Stimulated activated CD8-positive, alpha-beta memory T cell treated with anti-CD3 and anti-CD28 coated beads, Interleukin-7, amount 100 ng/mL, for 1 hour (primary cell): ENCODE measurements at places on chromosomes 2 and 18.

GRCh38 chr2:238487652-238488346 is 61.1 kb downstream of the ASB1 start:
- DNase-seq: no peak

GRCh38 chr2:1493431-1494126 is 80.3 kb downstream of the TPO start:
- no peak for DNase-seq

DNA sequence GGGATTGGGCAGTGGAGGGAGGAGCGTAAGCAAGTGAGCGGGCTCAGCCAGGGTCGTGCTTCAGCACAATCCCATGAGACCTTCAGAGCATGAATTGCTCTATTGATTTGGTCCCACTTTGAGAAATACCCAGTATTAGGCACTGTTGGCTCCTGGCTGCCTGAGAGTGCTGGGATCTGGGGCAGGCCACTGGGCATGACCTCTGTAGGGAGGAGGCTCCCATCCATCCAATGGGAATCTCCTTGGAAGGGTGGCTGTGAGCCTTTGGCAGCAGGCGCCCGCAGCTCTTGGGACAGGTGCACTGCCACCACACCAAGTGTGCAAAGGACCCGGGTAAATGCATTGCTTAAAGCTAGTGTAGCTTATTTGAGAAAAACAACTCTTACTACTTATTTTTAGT is 137.5 kb downstream of the LDLRAD4 start:
- DNase-seq: no peak

DNA sequence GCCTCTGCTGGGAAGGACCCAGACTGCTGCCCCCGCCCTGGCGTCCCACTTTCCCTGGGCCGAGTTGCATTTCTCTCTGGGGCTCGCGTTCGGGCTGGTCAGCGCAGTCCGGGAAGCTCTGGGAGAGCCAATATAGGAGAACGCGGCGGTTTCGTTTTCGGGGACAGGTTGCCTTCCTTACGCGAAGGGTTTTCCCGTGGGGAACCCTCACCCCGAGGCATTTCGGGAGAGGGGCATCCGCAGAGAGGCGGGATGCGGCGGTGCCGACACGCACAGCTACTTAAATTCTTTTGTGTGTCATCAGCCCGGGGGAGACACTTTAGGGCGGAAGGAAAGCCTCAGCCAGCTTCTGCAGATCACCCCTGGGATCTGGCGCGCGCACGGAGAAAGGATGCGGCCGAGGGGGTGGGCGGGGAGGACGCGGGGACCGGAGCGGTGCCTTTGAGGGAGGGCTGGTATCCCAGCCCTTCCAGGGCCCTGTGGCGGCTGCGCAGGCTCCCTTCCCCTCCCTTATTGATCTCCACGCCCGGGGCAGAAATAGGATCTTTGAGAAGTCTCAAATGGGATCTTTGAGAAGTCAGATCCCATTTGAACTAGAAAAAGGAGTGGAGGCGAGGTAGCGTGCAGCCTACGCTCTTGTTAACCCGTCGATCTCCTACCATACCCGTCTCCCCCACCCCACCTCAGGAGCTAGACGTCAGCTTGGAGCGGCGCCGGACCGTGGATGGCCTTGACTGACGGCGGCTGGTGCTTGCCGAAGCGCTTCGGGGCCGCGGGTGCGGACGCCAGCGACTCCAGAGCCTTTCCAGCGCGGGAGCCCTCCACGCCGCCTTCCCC is 1.2 kb downstream of the GATA6 start:
- DNase-seq: no peak

DNA sequence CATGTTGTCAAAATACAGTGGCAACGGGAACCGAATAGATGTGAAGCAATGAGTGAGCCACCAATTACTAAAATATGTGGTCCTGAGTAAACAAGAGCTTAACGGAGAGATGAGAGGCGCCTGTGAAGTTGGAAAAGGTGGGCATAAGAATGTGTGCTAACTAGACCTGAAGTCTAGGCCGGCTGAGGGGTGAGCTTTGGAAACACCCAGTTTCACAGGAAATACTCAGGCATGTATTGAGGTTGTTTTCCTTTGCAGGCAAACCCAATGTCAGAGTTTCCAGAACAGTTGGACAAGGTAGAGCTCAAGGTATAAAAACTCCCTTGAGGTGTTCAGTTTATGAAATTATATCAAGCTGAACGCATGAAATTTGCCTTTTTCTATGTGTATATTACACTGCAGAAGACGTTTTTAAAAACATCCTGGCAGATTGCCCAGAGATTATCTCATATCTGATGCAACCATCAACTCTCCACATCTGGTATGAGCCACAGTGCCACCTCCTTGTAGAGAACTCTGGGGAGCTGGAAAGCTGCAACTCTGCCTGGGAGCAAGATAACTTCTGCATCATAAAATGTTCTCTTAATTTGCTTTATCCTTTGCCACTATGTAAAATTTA is 3.9 kb upstream of the WDSUB1 start:
- DNase-seq: no peak

GRCh38 chr2:238427435-238428162 is 872 bp downstream of the ASB1 start:
- DNase-seq: no peak

GRCh38 chr2:224442071-224442967 is 40.4 kb upstream of the FAM124B start:
- no peak for DNase-seq

GRCh38 chr2:152445791-152446201 is 110.8 kb downstream of the FMNL2 start:
- no peak for DNase-seq

GRCh38 chr2:95695613-95696012 is 103.8 kb downstream of the TRIM43 start:
- DNase-seq: no peak

- DNase-seq: no peak
These were observed 1089.5 kb downstream of the LRP1B start for GRCh38 chr2:141041281-141041680.

GRCh38 chr2:16184341-16184890 is 244.1 kb downstream of the MYCN start:
- DNase-seq: no peak

- no peak for DNase-seq
These were observed 66.7 kb downstream of the MYT1L start for GRCh38 chr2:2264416-2264815.

DNA sequence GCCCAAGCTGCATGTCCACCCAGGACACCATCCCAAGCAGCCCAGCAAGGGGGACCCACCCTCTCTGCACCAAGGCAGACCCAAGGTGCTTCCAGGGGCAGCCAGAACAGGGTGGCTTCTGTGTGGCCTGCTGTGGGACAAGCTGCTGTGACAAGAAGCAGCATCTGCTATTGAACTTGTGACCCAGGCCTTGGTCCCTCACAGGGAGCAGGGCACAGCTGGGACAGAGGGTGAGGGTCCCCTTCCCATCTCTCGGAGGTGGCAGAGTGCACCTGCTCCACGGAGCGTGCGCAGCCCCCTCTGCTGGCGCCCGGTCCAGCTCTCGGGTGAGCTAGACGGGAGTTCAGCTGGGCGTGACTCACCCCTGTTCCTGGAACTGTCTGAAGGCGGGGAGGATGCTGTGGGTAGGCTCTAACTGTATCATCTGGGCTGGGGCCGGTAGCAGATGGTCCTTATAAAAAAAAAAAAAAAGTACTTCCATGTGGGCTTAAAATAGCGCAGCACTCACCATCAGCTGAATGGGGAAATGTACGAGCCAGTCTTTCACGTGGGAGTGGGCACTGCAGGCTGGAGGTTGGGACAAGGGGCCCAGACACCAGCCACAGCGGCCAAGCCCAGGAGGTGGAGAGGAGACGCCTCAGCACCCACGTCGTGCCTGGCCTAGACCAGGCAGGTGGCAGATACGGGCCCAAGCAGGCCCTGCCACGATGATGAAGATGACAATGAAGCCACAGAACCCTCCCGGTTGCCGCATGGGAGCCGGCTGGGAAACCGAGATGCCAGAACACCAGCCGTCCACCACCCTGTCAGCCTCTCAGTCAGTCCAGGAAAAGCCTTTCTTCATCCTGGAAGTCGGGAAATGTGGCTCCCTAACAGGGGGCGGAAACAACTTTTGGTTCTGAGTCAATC is 136.8 kb upstream of the ID2 start:
- peak; percentile 67 for DNase-seq

DNA sequence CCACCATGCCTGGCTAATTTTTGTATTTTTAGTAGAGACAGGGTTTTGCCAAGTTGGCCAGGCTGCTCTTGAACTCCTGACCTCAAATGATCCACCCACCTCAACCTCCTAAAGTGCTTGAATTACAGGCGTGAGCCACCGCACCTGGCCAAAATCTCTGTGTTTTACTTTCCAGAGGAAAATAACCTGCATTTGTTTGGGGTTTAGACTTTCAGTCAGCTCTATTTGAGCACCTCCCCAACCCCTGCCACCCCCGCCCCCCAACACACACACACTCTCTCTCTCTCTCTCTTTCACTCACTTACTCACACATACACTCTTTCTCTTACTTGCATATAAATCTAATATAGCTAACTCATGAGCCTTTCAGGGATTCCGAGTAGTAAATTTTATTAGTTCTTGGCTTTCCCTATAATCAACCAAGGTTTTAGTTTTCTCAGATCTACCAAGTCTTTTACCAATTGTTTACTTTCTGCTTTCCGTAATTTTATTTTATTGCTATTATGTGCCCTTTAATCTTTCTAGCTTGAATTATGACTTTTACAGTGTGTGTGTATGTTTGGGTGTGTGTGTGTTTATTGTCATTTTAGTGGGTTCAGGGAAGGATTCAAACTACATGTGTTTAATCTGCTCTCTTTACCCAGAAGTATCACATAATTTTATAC is 24.5 kb downstream of the MFSD6 start:
- DNase-seq: no peak

- no peak for DNase-seq
These were observed 24.6 kb upstream of the CERS6 start for GRCh38 chr2:168431301-168432024.

GRCh38 chr2:64114912-64115277 is 29.3 kb downstream of the PELI1 start:
- DNase-seq: no peak

GRCh38 chr18:1784113-1784512 is 787.2 kb downstream of the METTL4 start:
- no peak for DNase-seq
